ENCODE measurements at places on chromosomes 11 and 22. TPM values are rescaled to one million over a fixed set of nuclear protein-coding genes. Genes with fewer than 3 reads are reported as not detected.

Gene OR52E8
- total RNA-seq = not detected

Gene OR10G4
- total RNA-seq = not detected

Gene OR51B4
- not detected for total RNA-seq

Gene GLYAT
- not detected for total RNA-seq

Gene NAALAD2
- not detected for total RNA-seq

Gene PTGDR2
- total RNA-seq = not detected

Gene CYTH4
- total RNA-seq = 0.82 TPM

Gene OR52A1
- total RNA-seq = not detected

Gene MTFP1
- total RNA-seq = 72.6 TPM

Gene MAPK1
- total RNA-seq = 63.9 TPM

Gene RAD9A
- total RNA-seq = 35.9 TPM

Gene LRP5
- total RNA-seq = 62.0 TPM

Gene CSNK2A3
- 1.7 TPM for total RNA-seq

Gene PRRG4
- total RNA-seq = 0.58 TPM

Gene JAM3
- total RNA-seq = 4.4 TPM

Gene CLDN5
- total RNA-seq = not detected

Gene LMO1
- 2.5 TPM for total RNA-seq

Gene PARVG
- not detected for total RNA-seq

Gene CRYAB
- total RNA-seq = 4.6 TPM

Gene SLC25A45
- 13.7 TPM for total RNA-seq

Gene TRIM51
- not detected for total RNA-seq

Gene RTN4R
- total RNA-seq = 10.1 TPM

Gene OR4C13
- not detected for total RNA-seq

Gene NAV2
- 19.8 TPM for total RNA-seq

Gene ALX4
- 5.0 TPM for total RNA-seq

Gene NPAS4
- total RNA-seq = not detected

Gene PKNOX2
- not detected for total RNA-seq

Gene TBCEL
- total RNA-seq = 4.7 TPM

Gene TEX12
- not detected for total RNA-seq

Gene PTDSS2
- total RNA-seq = 44.2 TPM

Gene BSCL2
- total RNA-seq = 72.4 TPM

Gene OR5A1
- total RNA-seq = not detected

Gene PPP1CA
- 296 TPM for total RNA-seq
